NCI-H748 treated with DMSO at 0.1 percent for 48 hours (cell line): ENCODE measurements at places on chromosomes 3 and 15.

- no peak for DNase-seq
Observed at GRCh38 chr3:37660782-37661181, 200.9 kb upstream of the CTDSPL start.

- DNase-seq = no peak
Observed at GRCh38 chr3:153028381-153028780, 133.6 kb upstream of the RAP2B start.

GRCh38 chr3:59056706-59057105, 6.9 kb upstream of the CFAP20DC start:
- DNase-seq = no peak

GRCh38 chr3:34078418-34078817, 280.0 kb downstream of the PDCD6IP start:
- no peak for DNase-seq

GRCh38 chr3:11850003-11850402, 3.3 kb upstream of the TAMM41 start:
- DNase-seq = no peak

GRCh38 chr3:27138562-27138961, 230.6 kb downstream of the NEK10 start:
- no peak for DNase-seq

- DNase-seq = no peak
Observed at GRCh38 chr3:47017504-47018268, 38.2 kb downstream of the NBEAL2 start.

DNA sequence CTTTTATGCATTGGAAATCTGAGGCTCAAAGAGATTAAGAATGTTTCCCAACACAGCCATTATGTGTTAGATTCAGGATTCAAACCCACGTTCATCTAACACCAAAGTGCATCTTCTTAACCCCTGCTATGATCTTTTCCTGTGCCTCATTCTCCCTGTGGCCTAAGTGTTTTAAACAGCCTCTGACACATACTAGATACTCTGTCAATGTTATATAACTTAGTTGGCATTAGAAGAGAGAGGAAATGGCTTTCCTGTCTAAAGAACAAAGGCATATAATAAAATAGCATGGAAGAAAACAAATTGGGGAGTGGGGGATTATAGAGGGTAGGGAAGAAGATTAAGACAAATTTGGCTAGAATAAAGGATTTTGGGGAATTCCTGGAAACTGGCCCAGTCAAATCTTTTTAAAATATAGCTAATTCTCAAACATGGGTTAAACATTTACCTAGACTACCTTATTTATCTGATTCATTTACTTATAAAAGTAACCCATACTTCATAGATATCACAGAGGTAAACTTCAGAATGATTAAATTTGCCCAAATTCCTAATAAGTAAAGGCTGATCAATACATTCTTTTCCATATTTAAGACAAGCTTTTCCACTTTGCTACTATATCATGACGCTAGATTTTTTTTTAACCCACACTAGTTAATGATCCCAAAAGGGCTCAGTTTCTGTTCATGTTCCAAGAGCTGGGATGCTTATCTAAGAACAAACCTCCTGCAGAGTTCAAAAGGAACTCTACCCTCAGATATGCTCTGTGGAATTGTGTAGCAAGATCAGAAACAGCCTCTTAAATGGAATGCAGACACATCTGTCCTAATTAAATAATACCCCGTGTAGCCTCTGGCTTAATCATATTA, 122.9 kb upstream of the PTPRG start:
- no peak for DNase-seq

GRCh38 chr3:34200576-34200975, 402.1 kb downstream of the PDCD6IP start:
- no peak for DNase-seq

- no peak for DNase-seq
Observed at GRCh38 chr15:64651601-64652191, 123.7 kb downstream of the RBPMS2 start.

GRCh38 chr3:148309390-148310035, 388.2 kb upstream of the AGTR1 start:
- no peak for DNase-seq

- DNase-seq = no peak
Observed at GRCh38 chr15:64249883-64250575, 87.2 kb upstream of the PPIB start.

- no peak for DNase-seq
Observed at GRCh38 chr3:181292984-181293383, 303.4 kb upstream of the DNAJC19 start.

GRCh38 chr15:74297887-74298286, 61.8 kb downstream of the CCDC33 start:
- DNase-seq = no peak

- no peak for DNase-seq
Observed at GRCh38 chr15:83106994-83107840, at the start of gene TM6SF1. Gene TM6SF1 (plus strand): TSS chr15:83107645. CDS start chr15:83107681, 36 bp downstream.

DNA sequence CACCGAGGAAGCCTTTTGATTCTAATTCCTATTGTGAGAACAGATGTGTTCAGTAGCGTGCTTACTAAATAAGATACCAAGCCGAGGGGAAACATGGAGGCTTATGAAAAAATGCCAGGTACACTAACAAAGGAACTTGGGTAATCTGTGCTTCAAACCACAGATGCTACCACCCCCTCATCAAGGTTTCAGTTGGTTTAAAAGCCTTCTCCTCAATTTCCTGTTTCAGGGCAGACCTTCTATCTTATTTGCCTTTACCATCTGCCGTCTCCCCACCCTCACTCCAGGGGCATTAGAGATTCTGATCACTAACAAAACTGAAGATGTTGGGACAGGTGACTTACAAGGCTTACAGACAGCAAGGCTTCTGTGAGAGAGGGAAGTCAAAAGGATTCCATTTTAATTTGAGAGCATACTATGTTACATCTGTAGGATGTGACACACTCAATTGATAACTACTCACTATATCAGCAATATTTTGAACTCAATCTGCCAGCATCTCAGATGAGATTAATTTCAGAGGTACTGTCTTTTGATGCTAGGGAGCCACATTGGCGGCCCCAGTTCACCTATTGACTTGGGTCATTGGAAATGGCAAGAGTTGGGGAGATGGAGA, 60.6 kb upstream of the PLCL2 start:
- DNase-seq = no peak

DNA sequence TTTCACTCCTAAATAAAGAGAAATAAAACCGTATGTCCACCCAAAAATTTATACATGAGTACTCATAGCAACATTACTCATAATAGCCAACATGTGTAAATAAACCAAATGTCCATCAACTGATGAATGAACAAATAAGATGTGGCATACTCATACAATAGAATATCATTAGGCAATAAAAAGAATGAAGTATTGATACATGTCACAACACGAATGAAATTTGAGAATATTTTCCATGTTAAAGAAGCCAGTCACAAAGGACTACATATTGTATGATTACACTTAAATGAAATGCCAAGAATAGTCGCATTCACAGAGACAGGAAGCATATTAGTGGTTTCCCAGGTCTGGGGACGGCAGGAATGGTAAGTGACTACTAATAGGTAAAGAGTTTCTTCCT, 869.2 kb downstream of the IGSF11 start:
- DNase-seq = no peak

GRCh38 chr3:39819899-39820298, 10.5 kb downstream of the MYRIP start:
- no peak for DNase-seq

- no peak for DNase-seq
Observed at GRCh38 chr3:138395865-138396751, 38.3 kb upstream of the ESYT3 start.

- no peak for DNase-seq
Observed at GRCh38 chr15:101193806-101194545, 57.9 kb downstream of the CHSY1 start.

DNA sequence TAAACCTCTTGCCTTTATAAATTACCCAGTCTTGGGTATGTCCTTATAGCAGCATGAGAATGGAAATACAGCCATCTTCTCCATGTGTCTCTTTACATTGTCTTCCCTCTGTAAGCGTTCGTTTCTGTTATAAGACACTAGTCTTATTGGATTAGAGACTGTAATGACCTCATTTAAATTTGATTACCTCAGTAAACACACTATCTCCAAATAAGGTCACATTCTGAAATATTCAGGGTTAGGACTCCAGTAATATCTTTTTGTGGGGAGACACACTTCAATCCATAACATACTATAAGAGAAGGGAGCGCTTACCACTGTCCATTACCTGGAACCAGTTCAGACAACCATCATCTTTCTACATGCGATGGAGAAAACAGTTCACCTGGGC, 34.3 kb upstream of the CD47 start:
- DNase-seq = no peak

DNA sequence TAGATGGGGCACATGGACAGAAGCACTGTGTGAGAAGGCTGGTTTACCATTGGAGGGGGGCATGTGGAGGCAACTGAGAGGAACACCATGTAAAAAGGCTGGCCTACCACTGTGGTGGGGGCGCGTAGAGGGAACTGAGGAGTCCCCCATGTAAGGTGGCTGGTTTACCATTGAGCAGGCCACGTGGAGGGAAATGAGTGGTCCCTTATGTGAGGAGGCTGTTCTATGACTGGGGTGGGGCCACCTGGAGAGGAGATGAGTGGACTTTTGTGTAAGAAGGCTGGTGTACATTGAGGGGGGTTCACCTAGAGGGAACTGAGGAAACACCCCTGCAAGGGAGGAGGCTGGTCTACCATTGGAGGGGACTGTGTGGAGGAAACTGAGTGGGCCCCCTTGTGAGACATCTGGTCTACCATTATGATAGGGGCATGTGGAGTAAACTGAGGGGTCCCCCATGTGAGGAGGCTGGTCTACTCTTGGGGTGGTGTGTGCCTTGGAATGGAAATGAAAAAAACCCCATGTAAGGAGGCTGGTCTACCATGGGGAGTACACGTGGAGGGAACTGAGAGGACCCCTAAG, 156.9 kb downstream of the FBLN2 start:
- no peak for DNase-seq

DNA sequence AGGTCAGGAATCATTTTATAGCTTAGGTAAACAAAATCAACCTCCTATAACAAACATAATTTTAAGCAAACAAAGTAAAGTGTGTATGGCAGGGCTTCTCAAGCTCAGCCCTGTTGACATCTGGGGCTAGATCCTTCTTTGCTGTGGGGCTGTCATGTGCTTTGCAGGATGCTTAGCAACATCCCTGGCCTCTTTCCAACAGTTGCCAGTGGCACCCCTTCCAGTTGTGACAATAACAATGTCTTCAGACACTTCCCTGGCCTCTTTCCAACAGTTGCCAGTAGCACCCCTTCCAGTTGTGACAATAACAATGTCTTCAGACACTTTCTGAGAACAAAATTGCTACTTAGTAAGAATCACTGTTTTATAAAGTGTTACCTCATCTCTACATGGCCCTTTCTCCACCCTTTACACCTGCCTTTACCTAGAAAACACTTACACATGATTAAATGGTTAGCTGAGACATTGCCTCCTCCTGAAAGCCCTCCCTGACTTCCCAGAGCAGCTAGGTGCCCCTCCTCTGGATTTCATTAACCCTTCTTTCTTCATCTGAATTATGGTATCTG, 194.0 kb upstream of the LMCD1 start:
- no peak for DNase-seq

DNA sequence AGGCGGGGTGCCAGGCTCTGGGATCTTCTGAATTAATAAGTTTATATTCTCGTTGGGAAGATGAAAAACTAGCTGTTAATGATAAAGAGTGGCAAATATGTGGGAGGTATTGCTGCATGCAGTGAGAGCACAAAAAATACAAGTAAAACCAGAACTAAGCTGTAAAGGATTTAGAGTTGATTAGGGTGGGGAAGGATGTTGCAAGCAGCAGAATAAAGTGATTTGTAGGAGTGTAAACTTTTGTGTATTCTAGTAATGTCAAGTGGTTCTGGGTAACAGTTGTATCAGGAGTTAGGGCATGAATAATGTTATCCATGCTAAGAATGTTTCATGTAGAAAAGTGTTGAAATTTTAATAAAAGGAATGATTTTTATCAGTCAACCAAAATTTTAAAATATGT, 18.1 kb downstream of the CRYBG3 start:
- DNase-seq = no peak

DNA sequence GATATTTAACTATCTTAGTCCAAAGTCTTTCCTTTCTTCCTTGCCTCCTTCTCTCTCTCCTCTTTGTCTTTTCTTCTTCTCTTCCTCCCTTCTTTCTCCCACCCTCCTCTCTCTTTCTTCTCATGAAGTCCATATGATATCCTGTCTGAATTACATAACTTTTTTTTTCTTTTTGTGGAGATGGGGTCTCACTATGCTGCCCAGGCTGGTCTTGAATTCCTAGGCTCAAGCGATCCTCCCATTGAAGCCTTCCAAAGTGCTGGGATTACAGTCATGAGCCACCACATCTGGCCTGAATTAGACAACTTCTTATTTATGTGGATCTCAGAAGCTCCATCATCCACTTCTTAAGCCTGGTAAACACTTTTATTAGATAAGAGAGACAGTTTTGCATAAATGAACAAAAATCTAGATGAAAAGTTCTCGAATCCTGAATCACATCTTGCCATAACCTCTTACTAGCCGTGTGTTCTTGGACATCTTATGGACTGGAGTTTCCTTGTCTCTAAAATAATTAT, 206.5 kb downstream of the LPP start:
- no peak for DNase-seq

DNA sequence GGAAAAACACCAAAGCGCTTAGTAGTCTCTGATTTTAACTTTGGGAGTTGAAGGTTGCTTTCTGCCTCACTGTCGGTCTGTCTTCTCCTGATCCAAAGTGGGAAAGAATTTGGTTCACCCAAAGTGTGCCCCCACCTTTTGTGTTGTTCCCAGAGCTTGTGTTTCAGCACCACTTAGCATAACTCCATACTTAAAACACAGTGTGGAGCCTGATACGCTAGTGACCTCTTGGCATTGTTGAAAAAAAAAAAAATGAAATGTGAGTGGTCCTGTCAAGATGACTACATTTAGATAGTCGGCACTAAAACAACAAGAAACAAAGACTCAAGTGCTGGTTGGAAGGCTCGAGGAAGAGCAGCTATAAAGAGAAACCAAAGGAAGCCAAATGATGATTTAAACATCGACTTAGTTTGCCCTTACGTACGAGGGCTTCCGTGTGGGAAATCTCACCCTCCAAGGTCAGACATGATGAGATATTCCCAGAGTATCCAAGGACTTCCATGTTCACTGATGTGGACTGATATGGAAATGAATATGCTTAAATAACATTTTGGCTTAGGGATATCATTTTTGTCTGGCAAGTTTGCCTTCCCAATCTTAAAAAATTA, 178.8 kb downstream of the MEIS2 start:
- DNase-seq = no peak

- peak; percentile 85 for DNase-seq
Observed at GRCh38 chr3:30934208-30934550, 39.7 kb upstream of the GADL1 start.

- no peak for DNase-seq
Observed at GRCh38 chr3:170487031-170487430, 68.4 kb downstream of the CLDN11 start.

DNA sequence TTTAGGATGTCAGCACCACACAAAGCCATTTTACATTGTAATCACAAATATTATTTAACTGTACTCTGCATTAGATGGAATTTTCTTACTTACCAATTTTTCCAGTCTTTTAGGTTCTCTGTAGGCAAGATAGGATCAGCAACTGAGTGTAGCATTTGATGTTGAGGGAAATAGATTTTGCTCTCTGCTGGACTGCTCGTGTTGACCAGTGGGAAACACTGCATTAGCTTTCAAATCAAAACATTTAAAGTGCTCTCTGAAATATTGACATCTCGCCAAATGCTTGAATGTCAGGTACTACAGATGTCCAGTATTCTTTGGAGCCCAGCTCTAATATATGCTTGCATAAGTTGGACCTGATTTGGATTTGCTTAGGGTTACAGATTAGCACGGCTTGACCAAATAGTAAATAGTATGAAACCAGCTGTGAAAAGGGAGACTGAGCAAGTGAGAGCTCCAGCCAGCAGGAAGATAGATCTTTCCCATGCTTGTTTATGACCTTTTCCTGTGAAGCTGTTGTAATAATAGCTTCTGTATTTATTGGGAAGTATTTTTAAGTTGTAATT, 29.5 kb downstream of the P2RY14 start:
- no peak for DNase-seq
